ENCODE measurements at places on chromosomes 4 and X.

DNA sequence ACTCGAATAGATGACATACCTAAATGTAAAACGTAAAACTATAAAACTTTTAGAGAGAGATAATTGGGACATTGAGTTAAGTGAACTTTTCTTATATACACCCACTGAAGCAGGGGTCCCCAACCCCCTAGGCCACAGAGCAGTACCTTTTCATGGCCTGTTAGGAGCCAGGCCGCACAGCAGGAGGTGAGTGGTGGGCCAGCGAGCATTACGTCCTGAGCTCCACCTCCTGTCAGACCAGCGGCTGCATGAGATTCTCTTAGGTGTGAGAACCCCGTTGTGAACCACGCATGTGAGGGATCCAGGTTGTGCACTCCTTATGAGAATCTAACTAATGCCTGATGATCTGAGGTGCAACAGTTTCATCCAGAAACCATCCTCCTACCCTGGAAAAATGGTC is 114.8 kb downstream of the HMX1 start:
- no peak for DNase-seq

- no peak for DNase-seq
Measured at GRCh38 chr4:56220261-56220660, 167.0 kb downstream of the AASDH start.

GRCh38 chrX:960821-961220 is 251.6 kb downstream of the CRLF2 start:
- no peak for DNase-seq

DNA sequence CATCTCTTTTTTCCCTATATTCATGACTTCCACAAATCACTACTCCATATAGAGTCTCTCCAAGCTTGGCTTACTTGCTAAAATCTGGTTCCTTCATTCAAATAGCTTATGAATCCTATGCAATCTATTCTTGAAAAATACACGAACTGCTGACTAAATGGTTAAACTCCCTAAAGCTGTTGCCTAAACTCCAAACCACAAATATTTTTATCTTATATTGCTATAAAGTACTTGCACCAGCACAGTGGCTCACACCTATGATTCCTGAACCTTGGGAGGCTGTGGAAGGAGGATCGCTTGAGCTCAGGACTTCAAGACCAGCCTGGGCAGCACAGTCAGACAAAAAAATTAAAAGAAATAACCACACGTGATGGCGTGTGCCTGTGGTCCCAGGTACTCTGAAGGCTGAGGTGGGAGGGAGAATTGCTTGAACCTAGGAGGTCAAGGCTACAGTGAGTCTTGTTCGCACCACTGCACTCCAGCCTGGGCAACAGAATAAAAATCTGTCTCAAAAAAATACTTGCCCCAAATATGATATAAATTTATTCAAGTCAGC is 2.2 kb downstream of the FBXO8 start:
- no peak for DNase-seq

GRCh38 chr4:172951679-172952451 is 216.7 kb upstream of the GALNT7 start:
- DNase-seq = no peak

GRCh38 chrX:25279510-25279909 is 263.7 kb upstream of the ARX start:
- no peak for DNase-seq

- DNase-seq = no peak
Measured at GRCh38 chr4:120724656-120725055, 197.9 kb downstream of the PRDM5 start.

GRCh38 chr4:98652996-98653395 is 5.4 kb downstream of the TSPAN5 start:
- DNase-seq = no peak

DNA sequence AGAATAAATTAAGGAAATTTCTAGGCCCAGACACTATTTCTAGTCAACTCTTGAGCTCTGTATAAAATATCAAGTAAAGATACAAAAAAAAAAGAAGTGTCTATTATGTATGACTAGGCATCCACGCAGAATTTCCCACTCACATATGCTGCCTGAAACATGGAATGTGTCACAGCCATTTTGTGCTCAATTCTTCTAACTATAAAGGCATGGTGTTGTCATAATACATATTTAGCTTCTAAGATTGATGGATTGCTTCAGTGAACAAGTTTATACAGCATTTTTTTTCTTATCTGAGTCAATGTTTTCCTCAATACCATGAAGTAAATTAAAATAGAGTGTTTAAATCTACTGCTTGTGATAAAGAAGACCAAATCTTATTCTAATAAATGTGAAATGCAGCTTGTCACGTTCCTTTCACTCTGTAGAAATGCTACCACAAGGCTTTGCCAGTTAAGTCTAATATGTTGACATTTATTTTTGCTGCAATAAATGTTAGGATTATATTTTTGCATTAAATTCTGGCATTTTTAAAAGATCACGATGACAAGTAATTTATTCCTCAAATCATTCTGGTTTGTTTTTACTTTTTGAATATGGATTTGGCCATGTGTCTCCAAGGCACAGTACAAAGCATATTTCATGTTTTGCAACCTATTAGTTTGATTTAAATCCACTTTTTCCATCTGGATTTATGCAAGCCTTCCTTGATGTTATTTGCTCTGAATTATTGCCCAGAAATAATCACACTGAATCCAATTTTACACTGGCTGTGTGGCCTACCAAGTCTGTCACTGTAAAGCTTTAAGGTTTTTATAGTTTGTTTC is 1829.0 kb upstream of the PCDH7 start:
- no peak for DNase-seq

GRCh38 chrX:131792356-131792749 is 230.7 kb upstream of the STK26 start:
- DNase-seq = peak; percentile 90

DNA sequence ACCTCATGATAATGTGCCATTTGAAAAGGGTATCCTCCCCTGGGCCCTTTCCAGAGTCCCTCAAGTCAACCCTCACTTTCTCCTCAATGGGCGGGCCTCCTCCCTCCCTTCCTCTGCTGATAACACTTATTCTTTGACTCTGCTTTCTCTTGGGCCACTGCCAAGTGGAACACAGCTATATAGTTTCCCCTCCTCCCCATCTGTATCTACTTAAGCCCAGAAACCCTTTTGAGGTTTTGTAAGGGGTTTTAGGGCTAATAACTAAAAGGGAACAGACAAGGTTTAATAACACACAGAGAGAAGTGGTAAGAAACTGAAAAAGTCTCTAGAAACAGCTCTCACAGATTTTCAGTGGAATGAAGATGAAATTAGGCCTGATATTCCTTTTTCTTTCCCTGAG is 116.7 kb downstream of the GPC3 start:
- no peak for DNase-seq

GRCh38 chrX:13131396-13132137 is 87.1 kb upstream of the FAM9C start:
- DNase-seq = no peak

GRCh38 chr4:147778942-147779341 is 47.1 kb downstream of the ARHGAP10 start:
- DNase-seq = no peak

DNA sequence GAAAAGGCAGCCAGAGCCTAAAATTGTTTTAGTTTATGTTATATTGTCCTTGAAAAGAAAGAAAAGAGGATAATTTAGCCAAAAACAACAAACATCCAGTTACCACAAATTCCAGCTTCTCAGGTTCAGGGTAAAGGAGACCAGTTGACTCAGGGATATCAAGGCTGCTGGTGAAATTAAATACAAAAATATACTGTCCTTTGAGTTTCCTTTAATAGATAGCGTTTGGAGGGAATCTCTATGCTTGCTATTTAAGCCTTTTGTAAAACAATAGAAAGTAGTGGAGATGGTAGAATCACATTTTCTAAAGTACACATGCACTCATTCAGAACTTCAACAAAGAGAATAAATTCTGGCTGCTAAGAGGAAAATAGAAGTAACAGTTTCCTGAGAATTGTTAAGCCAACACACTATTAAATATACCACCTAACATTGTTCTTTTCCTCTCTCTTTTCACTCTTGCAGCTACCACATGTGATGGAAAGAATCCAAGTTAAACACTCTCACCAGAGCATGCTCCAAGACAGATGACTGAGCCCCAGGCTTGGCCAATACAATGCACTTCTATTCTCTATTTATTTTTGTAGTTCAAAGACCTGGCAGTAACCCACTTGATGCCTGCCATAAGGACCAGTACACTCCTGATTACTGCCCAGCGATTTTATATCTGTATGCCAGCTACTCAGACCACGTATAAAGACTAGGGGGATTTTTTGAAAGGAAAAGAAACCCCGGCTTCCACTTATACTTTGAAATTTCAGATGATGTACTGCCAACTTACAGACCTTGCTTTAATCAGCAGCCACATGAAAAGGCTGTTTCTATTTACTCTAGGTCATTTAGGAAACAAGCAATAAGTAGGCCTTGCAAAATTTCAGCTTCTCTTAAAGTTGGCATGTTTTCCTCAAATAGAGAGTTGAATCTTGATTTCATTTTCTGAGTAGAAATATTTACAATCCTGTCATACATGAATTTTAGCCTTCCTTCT is 756.9 kb downstream of the FAT4 start:
- DNase-seq = no peak

DNA sequence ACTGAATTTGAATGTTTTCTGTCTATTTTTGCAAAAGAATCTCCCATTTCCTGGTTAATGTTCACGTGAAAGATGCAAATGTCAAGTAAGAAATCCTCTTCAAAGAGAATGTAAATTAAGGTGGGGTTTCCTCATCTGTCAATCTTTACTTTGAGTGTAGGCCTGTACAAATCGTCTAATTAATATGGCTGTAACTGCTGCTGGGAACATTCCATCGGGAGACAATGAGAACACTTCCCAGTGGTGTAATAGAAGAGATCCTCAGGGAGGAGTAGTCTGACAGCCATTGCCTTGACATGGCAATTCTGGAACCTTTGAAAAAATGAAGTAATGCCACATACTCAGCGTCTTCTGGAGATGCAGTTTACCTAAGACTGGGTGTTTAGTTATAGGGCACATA is 3.7 kb downstream of the EREG start:
- no peak for DNase-seq

GRCh38 chrX:119389871-119390501 is 9.2 kb upstream of the SLC25A43 start:
- DNase-seq = no peak

GRCh38 chrX:27860337-27860736 is 52.5 kb downstream of the MAGEB10 start:
- DNase-seq = no peak

- no peak for DNase-seq
Measured at GRCh38 chr4:171981185-171981584, 168.0 kb downstream of the GALNTL6 start.

GRCh38 chr4:89567936-89568335 is 260.3 kb upstream of the GPRIN3 start:
- DNase-seq = no peak

GRCh38 chr4:30754021-30754420 is 33.9 kb downstream of the PCDH7 start:
- DNase-seq = no peak

DNA sequence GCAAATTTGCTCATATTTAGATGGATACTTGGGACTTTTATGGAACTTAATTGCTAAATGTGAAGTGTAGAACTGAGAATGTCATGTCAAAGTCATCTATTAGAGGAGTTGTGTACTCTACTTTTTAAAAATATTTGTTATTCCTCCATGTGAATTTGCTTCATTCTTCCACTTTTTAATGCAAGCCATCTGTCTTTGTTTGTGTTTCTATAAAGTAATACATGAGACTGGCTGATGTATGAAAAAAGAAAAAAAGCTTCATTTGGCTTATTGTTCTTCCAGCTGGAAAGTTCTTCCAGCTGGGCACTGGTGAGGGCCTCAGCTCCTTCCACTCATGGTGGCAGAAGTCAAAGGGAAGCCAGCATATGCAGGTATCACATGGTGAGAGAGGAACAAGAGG is 114.6 kb upstream of the GRID2 start:
- no peak for DNase-seq

DNA sequence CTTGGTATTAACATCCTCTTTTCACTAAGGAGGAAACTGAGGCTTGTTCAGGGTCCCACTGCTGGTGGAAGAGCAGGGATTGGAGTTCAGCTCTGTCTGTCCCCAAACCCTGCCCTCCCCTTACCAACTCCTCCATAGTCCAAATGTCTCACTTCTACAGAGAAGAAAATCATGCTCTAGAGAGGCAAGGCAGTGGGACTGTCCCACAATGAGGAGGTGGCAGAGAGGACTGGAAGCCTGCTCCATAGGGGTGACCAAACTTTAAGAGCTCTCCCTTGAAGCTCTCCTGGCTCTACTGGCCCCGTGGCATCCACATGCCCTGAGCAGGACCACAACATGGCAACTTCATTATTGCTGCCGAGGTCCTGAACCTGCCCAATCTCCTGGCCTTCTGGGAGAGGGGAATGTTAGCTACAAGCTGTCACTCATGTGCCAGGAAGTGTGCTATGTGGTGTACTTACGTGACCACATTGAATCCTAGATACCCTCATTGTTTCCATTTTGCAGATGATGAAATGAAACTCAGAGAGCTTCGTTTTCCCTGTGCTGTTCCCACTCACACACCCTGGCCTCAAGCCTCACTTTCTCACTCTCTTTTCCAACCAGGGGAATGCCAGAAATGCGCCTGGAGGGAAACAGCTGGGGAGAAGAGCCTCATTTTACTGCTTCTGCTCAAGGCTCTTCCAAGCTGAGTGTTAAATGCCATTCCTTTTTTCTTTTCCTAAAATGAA is 71.5 kb downstream of the ANAPC4 start:
- DNase-seq = no peak

DNA sequence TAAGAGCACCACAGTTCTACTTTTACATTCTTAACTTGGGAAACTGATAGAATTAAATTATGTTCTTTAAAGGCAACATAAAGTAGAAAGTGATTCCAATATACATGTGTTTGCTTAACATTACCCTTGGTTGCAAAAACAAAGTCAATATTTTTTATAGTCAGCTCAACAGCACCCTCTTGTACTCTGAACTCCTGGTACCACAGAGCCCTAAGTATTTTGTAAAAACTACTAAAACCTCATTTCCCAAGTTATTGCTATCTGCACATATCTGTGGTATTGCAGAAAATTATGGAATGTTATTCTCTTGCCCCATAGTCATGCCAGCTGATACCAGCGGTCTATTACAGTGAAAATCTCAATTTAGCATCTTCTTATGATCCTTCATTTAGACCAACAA is 2.9 kb downstream of the KIF4A start:
- DNase-seq = no peak

DNA sequence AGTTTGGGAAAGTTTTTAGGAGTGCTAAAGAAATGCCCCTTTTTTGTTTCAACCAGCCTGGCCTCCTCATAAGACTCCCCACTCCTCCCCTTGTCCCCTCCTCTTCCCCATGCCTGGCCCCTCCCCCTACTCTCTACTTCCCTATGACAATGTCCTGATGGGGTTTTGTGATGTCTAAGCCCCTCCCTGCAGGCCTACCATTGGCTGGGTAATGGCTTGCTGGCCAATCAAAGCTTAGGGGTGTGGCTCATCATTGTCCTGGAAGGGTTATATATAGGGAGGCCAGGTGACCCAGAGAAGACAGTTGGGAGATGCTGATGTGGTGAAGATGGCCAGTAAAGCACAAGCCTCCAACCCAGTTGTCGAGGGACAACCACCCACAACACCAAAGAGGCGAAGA is 48.2 kb upstream of the PASD1 start:
- no peak for DNase-seq

DNA sequence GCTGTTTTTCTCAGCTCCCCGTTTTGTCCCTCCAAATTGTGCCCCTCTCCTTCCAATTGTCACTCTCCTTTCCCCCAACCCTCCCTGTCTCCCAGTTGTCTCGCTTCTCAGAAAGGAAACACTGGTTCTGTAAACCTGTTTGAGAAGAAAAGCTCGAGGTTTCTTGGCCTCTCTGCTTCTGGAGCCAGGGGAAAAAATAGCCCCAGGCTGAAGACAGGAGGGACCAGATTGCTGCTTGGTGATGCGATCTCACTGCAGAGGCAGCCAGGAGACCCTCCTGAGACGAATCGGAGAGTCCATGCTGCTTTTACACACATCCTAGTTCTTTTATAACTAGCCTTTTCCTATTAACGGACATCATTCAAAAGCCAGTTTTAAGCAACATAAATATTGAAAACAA is 21.2 kb downstream of the TRIML1 start:
- DNase-seq = no peak
